ENCODE measurements at places on chromosomes 6 and 20.
A peak's percentile ranks its signal among the peaks of the same experiment; 100 is the strongest.

GRCh38 chr6:53161481-53162009 lies 12.9 kb upstream of the GCM1 start:
- no peak for DNase-seq

DNA sequence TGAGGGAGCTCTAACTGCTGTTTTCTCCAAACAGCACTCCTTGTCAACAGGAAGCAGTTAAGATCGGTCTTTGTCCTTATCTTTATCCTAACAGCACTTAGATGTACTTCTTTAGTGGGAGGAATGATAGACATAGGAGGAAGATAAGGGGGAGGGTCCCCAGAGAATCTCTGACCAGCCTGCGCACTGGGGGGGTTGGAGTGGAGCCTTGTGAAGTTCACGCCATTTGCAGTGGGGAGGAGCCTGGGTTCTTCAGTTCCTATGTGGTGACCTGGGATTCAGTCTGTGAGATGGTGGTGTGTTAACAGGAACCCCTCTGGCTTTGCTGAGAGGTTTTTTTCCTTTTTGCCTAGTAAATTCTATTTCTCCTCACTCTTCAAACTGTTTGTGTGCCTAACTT lies 18.1 kb upstream of the ASCC3 start:
- no peak for DNase-seq

DNA sequence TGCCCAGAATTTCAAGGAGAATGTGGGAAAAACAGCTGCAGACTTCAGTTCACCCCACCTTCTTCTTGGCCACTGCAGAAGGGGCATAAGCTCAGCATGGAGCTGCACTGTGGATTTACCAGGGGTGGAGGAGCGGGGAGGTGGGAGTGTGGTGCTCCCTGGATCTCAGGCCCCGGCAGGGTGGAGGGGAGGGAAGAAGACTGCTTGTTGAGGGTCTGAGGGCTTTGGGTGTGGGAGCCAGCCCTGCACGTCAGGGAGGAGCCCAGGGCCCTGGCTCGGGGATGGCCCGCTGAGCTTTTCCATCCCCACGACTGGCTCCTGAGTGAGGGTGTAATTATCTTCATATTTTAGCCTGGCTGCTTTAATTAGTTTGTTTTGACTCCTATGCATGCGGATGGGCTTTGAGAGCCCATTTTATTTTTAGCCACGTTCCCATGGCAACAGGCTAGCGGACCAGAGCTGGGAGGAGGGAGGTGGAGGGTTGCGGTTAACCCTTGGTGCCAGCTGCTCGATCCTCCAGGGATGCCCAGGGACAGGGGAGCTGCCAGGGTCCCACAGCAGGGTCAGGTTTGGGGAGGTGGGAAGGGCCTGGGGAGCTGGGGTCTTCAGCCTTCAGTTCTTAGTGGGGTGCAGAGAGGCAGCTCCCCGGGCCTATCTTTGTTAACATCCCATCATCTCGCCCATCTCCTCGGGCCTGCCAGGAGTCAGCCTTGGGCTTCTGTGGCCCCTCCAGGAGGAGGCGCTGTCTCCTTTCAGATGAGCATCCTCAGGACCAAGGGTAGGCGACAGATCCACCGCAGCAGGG lies 68.2 kb downstream of the RAB44 start:
- DNase-seq, result peak; percentile 71

- DNase-seq, result no peak
Measured at GRCh38 chr6:155142168-155143028, 121.4 kb upstream of the CLDN20 start.

- DNase-seq, result no peak
Measured at GRCh38 chr6:2792330-2793110, 27.3 kb downstream of the WRNIP1 start.

DNA sequence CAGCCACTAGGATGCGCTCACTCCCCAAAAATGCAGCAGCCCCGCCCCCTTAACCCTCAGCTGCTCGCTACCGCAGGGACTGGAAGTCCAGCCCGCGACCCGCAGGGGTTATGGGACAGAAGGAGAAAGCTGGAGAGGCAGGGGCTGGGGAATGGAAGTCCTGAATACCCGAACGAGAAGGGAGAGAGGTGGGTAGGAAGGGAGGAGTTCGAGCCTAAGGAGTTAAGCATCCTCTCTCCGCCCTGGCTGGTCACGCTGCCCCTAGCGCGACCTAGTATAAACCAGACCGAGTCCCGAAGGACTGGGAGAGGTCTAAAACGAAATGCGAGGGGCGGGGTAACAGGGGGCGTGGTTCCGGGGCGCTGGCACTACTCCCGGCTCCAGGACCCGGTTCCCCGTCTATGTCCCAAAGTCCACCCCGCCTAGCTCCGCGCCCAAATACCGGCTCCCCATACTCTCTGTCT lies 448 bp upstream of the DDAH2 start:
- DNase-seq, result peak; percentile 92

DNA sequence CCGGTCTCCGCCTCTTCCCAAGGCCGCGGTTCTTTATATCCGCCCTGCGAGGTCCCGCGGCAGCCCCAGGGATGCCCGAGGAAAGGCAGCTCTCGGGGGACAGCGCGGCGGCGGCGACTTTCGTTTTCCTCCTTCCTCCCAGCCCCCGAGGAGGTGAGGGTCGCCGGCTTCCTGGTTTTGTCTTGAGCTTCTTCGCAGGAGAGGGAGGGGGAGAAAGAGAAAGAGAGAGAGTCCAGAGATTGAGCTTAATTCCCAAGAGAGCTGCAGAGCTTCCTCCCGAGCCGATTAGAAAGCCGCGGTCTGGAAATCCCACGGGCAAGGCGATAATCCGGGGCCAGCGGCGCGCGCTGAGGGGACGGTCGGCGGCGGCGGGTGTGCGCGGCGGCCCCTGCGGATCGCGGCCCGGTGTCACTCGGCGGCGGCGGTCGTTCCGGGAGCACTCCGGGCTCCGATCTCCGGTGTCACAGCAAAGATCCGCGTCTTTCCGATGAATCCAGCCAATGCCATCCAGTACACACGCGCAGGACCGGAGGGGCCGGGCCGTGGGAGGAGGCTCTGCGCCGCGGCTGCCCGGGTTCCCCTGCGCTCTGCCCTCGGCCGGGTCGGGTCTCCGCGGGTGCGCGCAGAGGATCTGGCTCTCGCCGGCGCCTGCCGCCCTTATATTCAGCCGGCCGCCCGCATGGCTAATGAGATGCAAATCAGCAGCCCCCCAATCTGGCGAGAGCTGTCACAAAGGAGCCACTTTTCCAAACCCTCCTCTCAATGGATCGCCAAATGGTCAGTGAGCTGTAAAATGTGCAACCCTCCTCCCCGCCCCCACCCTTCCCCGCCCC lies at the start of gene DLL1:
TSS of gene DLL1 (minus strand) at position 783 of the 833 bp plus-strand sequence. CDS start 939 bp downstream, outside the sequence.
- no peak for DNase-seq

- no peak for DNase-seq
Measured at GRCh38 chr6:18393698-18394097, 6.5 kb downstream of the RNF144B start.

- peak; percentile 13 for DNase-seq
Measured at GRCh38 chr20:38789503-38790199, 15.8 kb upstream of the PPP1R16B start.

- DNase-seq, result no peak
Measured at GRCh38 chr6:2596222-2596621, 154.5 kb downstream of the MYLK4 start.

- no peak for DNase-seq
Measured at GRCh38 chr6:136171231-136171630, 78.9 kb downstream of the MTFR2 start.

GRCh38 chr6:133630651-133631050 lies 258.3 kb upstream of the TCF21 start:
- DNase-seq, result no peak

DNA sequence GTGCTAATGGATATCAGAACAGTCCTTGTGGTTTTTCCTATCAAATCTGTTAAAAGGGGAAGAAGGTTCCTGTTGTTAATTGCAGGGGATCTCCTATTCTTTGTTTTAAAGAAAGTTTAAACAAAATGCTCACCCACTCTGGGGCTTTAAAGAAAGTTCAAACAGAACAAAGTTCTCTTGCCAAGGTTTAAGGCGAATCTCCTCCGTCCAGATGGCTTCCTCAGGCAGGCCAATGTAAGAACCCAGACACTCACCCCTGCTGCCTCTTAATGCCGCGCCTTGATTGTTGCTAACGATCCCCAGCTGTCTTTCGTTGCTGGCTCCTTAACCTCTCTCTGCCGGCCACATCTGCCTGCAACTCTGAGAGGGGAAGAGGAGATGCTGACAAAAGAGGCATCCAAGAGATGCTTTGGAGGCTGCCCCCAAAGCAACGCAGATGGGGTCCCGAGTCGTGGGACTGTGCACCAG lies 235.0 kb upstream of the PRDM1 start:
- no peak for DNase-seq

DNA sequence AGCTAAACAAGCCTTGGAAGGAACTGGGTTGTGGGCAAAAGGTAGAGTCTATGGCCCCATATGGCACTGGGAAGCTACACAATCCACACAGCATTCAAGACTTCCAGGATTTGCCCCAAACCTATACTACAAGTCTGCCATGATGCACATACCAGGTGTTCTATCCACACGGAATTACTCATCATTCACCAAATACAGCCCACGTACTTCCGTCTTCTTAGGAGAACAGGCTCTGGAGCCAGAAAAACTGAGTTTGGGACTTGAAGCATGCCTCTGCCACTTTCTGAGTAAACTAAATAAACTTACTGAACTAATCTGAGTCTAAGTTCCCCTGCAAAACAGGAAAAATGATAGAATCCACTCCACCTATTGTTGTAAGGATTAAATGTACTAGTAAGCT lies 28.6 kb downstream of the RIMS4 start:
- DNase-seq, result no peak

GRCh38 chr6:71119560-71119959 lies 162.7 kb upstream of the B3GAT2 start:
- no peak for DNase-seq

- DNase-seq, result no peak
Measured at GRCh38 chr20:58550275-58551059, 35.3 kb upstream of the APCDD1L start.

GRCh38 chr6:6590530-6590929 lies 2.0 kb downstream of the LY86 start:
- DNase-seq, result no peak

DNA sequence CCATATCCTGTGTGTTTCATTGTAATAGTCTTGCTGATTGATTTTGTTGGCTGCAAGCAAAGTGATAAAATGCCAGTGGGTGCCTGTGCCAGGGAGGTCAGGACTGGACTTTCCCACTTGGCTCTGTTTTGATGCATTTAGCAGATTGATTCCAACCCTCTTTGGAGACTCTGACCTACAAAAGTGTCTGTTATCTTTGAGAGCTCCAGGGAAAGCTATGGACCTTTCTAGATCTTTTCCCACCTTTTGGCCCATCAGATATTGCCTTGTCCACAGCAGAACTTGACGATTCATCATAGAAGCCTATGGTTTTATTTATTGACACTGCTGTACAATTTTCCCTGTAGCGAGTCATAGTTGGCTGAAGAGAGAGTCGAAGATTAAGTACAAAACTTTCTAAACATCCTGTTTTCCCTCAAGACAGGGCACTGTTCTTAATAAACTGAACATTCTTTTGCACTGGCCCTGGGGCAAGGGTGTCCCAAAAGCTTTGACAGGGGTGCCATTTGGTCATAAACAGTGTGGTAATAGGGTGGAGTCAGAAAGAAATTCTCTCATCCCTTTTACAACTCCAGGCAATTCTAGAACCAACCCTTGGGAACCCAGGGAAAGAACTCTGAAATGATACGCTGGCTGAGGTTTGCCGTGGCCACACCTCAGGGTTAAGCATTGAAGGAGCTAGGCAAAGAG lies 53.7 kb downstream of the E2F3 start:
- DNase-seq, result no peak

DNA sequence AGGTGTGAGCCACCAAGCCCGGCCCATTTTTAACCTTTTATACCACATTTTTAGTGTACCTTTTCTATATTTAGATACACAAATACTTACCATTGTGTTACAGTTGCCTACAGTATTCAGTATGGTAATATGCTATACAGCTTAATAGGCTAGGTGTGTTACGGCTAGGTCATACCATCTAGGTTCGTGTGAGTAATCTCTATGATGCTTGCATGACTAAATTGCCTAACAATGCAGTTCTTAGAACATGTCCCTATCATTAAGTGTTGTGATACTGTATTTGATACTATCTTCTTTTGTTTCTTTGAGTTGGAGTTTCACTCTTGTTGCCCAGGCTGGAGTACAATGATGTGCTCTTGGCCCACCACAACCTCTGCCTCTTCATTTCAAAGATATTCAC lies 387.7 kb upstream of the SASH1 start:
- no peak for DNase-seq

GRCh38 chr6:85137865-85138264 lies 312.0 kb upstream of the NT5E start:
- DNase-seq, result no peak

GRCh38 chr6:8588176-8588575 lies 152.8 kb upstream of the SLC35B3 start:
- no peak for DNase-seq

GRCh38 chr6:10793695-10794094 lies 44.6 kb downstream of the MAK start:
- no peak for DNase-seq

DNA sequence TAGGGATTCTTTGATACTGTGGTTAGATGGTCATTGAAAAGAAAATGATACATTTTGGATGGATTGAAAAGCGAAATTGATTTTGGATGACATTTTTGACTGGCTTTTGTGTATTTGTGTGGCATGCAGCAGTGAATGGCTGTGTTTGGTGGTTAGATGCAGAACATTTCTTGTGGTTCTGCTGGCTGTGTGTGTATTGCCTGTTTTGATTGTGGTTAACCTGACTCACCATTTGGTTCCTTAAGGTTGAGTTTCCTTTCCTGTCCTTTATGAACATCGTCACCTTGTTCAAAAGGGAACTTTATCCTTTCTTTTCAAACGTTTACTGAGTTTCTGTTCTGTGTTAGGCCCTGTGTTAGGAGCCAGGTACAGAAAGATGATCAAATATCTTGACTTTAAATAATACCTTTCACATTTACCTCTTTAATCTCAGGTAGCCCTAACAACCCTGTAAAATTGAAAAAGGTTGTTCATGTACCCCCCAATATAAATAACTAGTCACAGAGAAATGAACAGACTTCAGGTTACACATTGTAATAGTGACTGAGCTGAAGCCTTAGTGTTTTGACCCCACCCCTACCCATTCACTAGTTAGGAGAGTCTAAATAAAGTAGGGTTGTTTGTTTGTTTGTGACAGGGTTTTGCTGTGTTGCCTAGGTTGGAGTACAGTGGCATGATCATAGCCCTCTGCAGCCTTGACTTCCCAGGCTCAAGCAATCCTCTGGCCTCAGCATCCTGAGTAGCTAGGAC lies 23.8 kb downstream of the ANKS1A start:
- peak; percentile 36 for DNase-seq

DNA sequence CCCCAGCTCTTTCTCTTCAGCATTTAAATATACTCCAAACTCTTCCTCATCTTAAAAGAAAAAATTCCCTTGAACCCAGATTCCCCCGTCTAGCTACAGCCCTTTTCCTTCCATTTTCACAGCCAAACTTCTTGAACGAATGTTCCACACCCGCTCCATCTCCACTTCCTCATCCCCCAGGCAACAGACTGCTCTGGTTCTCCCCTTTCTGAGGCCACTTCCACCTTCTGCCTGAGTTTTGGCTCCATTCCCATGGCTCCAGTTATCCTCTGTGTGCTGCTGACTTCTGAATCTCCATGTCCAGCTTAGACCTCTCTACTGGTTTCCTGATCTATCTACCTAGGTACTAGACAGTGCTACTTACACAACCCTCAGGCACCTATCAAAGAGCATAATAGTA lies 106.4 kb downstream of the RALGAPA2 start:
- DNase-seq, result no peak

All from stromal cell of bone marrow (primary cell).